ENCODE measurements at places on chromosomes 16 and 17.
A peak's percentile ranks its signal among the peaks of the same experiment; 100 is the strongest.

GRCh38 chr16:86022381-86022960, 123.5 kb downstream of the IRF8 start:
- no peak for DNase-seq

GRCh38 chr16:85557971-85558657, 55.0 kb upstream of the GSE1 start:
- DNase-seq = peak; percentile 94

GRCh38 chr17:60665602-60666001, 12.0 kb upstream of the BCAS3 start:
- no peak for DNase-seq

DNA sequence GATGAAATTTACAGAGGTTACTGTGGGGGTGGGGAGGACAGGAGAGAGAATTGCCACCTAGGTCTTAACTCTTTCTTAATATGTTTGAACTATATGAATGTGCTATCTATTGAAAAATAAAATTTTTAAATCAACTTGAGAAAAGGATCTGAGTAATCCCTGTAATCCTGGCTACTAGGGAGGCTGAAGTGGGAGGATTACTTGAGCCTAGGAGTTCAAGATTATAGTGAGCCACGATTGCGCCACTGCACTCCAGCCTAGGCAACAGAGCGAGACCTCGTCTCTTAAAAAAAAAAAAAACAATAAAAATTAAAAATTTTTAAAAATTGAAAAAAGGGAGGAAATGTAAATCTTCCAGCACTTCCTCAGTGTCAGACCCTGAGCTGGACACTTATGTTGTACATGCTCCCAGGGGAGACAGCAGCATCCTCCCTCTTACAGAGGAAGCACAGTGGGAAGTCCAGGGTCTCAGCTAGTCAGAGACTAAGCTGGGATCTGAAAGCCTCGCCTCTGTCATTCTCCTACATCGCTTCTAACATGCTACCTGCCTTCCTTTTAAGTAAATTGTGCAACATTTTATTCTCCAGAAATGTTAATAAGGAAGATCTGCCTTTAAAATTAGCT, 21.9 kb downstream of the PMM2 start:
- DNase-seq = no peak

GRCh38 chr16:1689853-1690252, 11.8 kb downstream of the JPT2 start:
- no peak for DNase-seq

GRCh38 chr16:48318630-48319029, 66.6 kb downstream of the SIAH1 start:
- no peak for DNase-seq

GRCh38 chr17:57410169-57410568, 153.8 kb downstream of the MSI2 start:
- DNase-seq = no peak

DNA sequence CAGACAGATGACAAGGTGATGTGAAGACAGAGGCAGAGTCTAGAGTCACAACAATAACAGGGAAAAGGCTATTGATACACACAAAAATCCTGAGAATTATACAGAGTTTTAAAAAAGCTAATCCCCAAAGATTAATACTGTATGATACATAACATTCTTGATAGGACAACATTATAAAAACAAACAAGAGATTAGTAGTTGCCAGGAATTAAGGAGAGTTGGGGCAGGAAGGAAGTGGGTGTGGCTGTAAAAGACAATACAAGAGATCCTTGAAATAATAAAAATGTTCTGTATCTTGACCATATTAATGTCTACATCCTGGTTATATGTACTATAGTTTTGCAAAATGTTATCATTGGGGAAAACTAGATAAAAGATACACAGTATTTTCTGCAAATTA, 309.5 kb upstream of the PMFBP1 start:
- no peak for DNase-seq
